K562 (cell line): ENCODE measurements at places on chromosomes 2 and 18. TPM values are rescaled to one million over a fixed set of nuclear protein-coding genes. Genes with fewer than 3 reads are reported as not detected.

Gene CAPN14
- total RNA-seq: not detected in 2 replicates

Gene CXCR2
- total RNA-seq: not detected in 2 replicates

DNA sequence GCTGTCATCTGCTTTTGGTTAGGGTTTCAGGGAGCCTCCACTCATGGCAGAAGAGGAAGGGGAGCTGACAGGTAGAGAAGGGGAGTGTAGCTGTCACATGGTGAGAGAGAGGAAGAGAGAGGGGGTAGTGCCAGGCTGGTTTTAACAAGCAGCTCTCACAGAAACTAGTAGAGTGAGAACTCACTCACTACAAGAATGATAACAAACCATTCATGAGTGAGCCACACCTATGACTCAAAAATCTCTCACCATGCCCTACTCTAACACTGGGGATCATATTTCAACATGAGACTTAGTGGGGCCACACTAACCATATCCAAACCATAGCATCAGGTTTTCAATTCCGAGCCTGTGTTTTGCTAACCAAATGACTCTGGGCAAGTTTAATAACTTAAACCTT is 274.9 kb upstream of the VWC2L start:
- no peak for DNase-seq

- DNase-seq: no peak
Observed at GRCh38 chr2:134124047-134124753, 129.7 kb upstream of the MGAT5 start.

DNA sequence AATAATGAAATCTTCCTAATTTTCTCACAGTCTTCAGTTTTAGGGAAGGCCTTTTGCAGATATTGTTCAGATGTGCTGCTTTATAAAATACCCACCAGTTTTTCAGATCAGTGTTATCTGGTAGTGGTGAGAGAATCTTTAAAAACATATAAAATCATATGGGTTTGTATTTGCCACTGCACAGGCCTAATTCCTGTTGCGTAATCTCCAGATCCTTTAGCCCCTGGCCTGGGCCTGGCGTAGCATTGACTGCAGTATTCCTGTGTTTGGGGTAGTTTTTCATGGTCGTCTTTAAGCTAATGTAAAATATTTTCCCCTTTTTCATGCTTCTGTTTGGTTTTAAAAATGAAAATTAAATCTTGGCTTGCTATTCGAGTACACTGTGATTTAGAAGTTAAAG is 43.2 kb downstream of the TSHZ1 start:
- no peak for DNase-seq
